ENCODE measurements at places on chromosomes 1 and 21.
A peak's percentile ranks its signal among the peaks of the same experiment; 100 is the strongest.

DNA sequence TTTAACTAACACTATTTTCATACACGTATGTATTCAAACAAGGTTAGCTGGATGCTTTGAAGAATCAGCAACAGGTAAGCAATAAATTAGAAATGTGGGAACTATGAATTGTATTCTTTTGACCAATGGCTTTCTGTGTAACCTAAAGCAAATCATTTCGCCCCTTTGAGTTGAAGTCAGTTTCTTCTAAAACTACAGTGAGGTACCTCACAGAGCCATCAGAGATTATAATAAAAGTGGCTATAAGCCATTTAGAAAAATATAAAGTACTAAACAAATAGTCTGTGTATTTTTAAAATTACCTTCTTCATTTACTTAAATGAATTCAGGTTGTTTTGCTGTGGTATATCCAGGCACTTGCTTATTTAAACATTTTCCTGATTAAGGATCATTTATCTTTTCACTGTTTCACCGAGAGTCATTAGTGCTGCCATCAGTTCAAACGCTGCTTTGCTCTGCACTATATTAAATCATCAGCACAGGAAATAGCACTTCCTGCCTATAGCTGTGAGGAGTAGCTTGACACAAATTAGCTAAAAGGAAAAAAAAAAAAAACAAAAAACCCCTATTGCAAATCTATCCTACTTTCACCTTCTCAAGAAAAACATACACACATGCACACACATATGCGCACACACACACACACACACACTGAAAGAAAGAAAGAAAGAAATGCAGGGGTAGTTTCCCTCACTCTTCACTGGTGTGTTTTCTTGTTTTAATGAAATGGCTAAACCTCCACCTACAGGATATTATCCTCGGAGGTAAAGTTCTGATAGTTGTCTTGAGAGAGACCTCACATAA is 39.8 kb upstream of the C1orf105 start:
- DNase-seq: no peak

DNA sequence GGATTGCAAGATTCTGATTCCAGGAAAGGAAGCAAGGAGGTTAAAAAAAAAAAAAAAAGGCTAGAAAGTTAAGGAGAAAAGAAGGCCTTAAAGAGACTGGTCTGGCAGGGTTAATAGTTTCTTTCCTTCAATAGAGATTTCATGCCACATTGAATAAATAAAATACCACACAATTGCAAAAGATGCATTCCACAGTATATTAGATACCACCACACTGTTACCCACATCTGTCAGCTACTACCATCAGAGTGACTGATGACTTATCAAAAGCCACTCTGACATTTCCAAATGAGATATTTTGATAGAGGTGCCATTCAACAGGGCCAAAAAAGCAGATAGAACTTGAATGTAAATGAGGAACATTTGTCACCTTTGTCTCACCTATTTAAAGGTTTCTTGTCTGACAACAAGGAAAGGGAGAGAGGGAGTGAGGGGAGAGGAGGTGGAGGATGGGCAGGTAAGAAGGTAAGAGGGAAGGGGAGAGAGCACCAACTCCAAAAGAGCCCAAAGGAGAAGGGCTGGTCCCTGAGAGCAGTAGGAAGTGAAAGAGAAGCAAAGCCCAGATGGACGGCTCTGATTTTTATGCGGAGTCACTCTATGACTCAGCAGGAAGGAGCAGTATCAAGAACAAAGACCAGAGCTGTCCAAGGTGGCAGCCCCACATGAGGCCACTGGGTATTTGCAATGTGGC is 38.3 kb downstream of the LRRN2 start:
- peak; percentile 28 for DNase-seq

- DNase-seq: no peak
Measured at GRCh38 chr21:41438425-41439113, 12.5 kb downstream of the MX1 start.

GRCh38 chr1:184164536-184164935 is 113.0 kb downstream of the TSEN15 start:
- no peak for DNase-seq

GRCh38 chr1:237851210-237851845 is 39.4 kb downstream of the ZP4 start:
- DNase-seq: no peak

GRCh38 chr1:21913258-21913657 is 23.9 kb downstream of the HSPG2 start:
- DNase-seq: no peak

DNA sequence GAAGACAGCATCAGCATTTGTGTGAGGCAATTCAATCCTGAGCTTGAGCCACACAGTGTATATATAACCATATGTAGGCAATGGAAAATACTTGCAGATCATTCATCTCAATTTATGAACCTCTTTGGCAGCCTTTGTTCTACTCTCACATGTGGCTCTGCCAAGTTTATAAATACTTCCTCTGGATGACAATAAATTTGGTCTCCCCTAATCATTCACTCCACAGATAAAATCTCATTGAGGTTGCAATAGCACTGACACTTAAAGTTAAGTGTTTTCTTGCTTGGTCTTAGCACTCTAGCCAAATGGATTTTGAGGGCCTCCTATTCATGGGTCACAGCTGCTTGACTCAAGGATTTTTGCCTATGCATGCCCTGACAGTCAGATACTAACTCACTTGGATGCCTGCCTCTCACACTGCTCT is 136.6 kb upstream of the VANGL1 start:
- DNase-seq: no peak

GRCh38 chr1:67058242-67058641 is 4.3 kb upstream of the SLC35D1 start:
- DNase-seq: no peak

GRCh38 chr1:12276225-12276624 is 46.4 kb downstream of the VPS13D start:
- peak; percentile 23 for DNase-seq

All from LNCaP clone FGC (cell line).